ENCODE measurements at places on chromosomes 6 and 20. TPM values are rescaled to one million over a fixed set of nuclear protein-coding genes. Genes with fewer than 3 reads are reported as not detected.

Gene JAG1
- 2.8 TPM for total RNA-seq

Gene SUMO4
- total RNA-seq: 7.8 TPM

Gene DEFB123
- not detected for total RNA-seq

Gene MRPS18B
- 71.9 TPM for total RNA-seq

Gene CTAGE9
- total RNA-seq: not detected

Gene CLDN20
- total RNA-seq: not detected

Gene KCNB1
- total RNA-seq: not detected

Gene COL20A1
- not detected for total RNA-seq

Gene PARD6B
- 5.7 TPM for total RNA-seq

Gene GSTA4
- total RNA-seq: 69.7 TPM

Gene TAGAP
- total RNA-seq: 38.1 TPM

Gene SEMG1
- not detected for total RNA-seq

Gene TNXB
- 4.3 TPM for total RNA-seq
